Mesothelial cell of epicardium (in vitro differentiated cells): ENCODE measurements at places on chromosomes 7 and 10. TPM values are rescaled to one million over a fixed set of nuclear protein-coding genes. Genes with fewer than 3 reads are reported as not detected.
A peak's percentile ranks its signal among the peaks of the same experiment; 100 is the strongest.

Gene SLC25A13
- 42.3 to 47.4 TPM (median 43.1 TPM) in 3 replicates for total RNA-seq

Gene CPN1
- not detected in 3 replicates for total RNA-seq

Gene CAMK1D
- total RNA-seq: 5.8 to 7.6 TPM (median 6.2 TPM) in 3 replicates

Gene AKR1C4
- not detected in 3 replicates for total RNA-seq

Gene FAM25C
- not detected in 3 replicates for total RNA-seq

Gene DNMBP
- total RNA-seq: 34.7 to 35.8 TPM (median 35.3 TPM) in 3 replicates

Gene LIPK
- total RNA-seq: not detected in 3 replicates

Gene CDK5
- total RNA-seq: 17.0 to 17.5 TPM (median 17.4 TPM) in 3 replicates

Gene SLC13A1
- total RNA-seq: not detected in 3 replicates

Gene C10orf53
- total RNA-seq: not detected in 3 replicates

Gene ALOX5
- 8.6 to 10.6 TPM (median 9.6 TPM) in 3 replicates for total RNA-seq

Gene KCNH2
- 11.2 to 12.3 TPM (median 11.7 TPM) in 3 replicates for total RNA-seq

DNA sequence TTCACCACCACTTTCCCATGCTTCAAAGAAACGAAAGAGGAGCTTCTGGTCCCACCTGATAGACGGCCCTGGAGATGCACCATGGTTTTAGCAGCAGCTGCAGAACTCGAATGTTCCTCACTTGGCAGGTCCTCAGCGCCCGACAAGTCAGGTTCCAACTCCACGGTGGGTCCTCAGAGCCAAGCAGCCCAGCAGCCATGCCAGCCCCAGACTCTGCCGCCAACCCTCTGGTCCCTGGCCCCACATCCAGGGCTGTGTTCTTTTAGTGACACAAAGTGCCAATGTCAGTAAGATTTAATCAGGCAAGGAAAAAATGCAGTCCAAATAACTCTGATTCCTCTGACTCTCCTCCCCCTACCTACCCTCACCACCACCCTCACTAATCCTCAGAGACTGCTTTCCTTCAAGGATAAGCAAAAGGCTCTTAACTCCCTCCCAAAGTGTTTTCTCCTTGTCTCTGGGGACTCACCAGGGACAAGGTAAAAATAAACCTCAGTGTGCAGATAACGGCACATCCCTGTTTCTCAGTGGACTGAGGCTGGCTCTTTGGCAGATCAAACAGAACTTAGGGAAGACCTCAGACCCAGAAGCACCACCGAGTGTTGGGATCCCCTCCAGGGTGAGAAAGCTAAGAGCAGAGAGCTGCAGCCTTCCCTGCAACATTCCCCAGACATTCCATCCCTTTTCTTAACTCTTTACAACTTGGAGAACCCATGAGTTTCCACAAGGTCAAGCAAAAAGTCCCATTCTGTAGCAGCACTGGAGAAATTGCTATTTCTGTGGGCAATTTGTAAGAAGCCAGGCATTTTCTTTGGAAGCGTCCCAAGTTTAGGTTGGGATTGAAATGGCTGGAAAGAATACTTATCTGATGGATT is 358.9 kb downstream of the FRMD4A start:
- peaks cover 44% of the 10 kb centered on the region for H3K4me1 ChIP-seq
- H3K4me3 ChIP-seq: peak overlapping the region; percentile 53
- no peak overlapping the region for H3K27ac ChIP-seq
- DNase-seq: no peak
- no peaks in the 10 kb centered on the region for H3K36me3 ChIP-seq

DNA sequence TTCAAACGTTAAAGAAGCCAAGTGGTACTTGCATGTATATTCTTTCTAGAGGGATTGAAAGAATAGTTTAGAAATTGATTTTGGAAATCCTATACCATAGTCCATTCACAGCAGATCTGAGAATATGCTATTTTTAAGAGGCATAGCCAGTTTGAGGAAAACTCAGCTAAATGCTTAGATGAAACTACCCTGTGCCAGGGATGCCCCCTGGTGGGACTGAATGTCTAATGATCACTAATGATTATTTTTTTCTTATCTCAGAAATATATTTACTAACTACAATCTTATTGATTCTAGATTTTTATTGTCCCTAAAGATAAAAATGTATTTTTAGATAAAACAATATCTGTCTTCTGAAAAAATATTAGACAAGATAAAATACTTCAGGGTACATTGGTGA is 844.9 kb upstream of the PHF14 start:
- H3K27me3 ChIP-seq: no peaks in the 10 kb centered on the region
- no peak overlapping the region for H3K27ac ChIP-seq
- H3K4me1 ChIP-seq: no peaks in the 10 kb centered on the region
- no peaks in the 10 kb centered on the region for H3K36me3 ChIP-seq
- H3K4me3 ChIP-seq: no peak overlapping the region
- no peak for DNase-seq

DNA sequence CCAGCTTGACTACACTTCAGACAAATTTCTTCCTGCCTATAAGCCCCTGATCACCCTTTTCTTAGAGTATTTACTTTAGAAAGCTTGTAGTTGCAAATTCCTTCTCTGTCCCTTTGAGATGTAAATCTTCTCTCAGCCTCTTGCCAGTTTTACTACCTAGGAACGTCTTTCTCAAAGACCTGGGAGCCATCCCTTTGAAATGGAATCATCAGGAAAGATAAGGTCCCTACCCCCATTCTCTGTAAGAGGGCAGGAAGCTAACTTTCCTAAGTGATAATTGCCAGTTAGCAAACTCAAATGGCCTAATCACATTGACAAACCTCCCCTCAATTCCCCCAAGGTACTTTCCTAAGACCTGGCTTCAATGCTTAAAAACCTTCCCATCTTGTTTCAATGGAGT is 304.5 kb downstream of the MDFIC start:
- peaks cover 41% of the 10 kb centered on the region for H3K4me1 ChIP-seq
- no peak overlapping the region for H3K4me3 ChIP-seq
- H3K27ac ChIP-seq: peak overlapping the region; percentile 27
- H3K36me3 ChIP-seq: no peaks in the 10 kb centered on the region
- DNase-seq: no peak

DNA sequence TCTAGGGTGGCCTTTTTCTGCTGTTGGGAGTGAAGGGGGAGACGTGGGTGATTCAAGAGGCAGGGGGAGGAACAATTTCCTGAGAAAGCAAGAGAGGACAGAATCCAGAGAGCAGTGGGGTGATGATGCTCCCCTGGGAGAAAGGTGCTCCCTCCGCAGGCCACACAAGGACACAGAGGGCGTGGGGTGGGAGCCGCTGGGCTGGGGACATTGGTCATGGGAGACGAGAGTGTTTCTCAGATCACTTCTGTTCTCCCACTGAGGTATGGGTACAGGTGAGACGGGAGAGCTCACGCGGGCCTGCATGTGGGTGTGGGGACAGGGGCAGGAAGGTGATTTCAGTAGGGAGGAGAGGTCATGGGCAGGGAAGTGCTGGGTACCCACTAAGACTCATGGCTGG is 259.5 kb upstream of the CTBP2 start:
- no peak overlapping the region for H3K27ac ChIP-seq
- peaks cover 54% of the 10 kb centered on the region for H3K27me3 ChIP-seq
- no peak overlapping the region for H3K4me3 ChIP-seq
- DNase-seq: no peak
- no peaks in the 10 kb centered on the region for H3K4me1 ChIP-seq

- no peaks in the 10 kb centered on the region for H3K36me3 ChIP-seq
- no peak for DNase-seq
- H3K27ac ChIP-seq: no peak overlapping the region
Measured at GRCh38 chr7:50331564-50332208, 27.2 kb downstream of the IKZF1 start.

- DNase-seq: no peak
- H3K36me3 ChIP-seq: no peaks in the 10 kb centered on the region
- H3K4me1 ChIP-seq: no peaks in the 10 kb centered on the region
- no peak overlapping the region for H3K4me3 ChIP-seq
Measured at GRCh38 chr7:77455321-77455720, 39.2 kb upstream of the GSAP start.

GRCh38 chr7:76037310-76037709 is 10.5 kb downstream of the STYXL1 start:
- H3K27ac ChIP-seq: no peak overlapping the region
- peaks cover 2% of the 10 kb centered on the region for H3K36me3 ChIP-seq
- no peak overlapping the region for H3K4me3 ChIP-seq
- no peaks in the 10 kb centered on the region for H3K4me1 ChIP-seq
- DNase-seq: no peak
- H3K27me3 ChIP-seq: no peaks in the 10 kb centered on the region

DNA sequence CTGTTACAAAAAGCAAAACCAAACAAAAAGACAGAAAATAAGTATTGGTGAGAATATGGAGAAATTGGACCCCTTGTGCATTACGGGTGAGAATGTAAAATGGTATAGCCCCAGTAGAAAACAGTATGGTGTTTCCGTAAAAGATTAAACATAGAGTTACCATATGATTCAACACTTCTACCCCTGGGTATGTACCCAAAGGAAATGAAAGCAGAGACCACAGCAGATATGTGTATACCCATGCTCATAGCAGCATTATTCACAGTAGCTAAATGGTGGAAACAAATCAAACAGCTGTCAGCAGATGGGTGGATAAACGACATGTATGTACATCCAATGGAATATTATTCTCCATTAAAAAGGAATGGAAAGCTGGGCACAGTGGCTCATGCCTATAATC is 42.4 kb downstream of the STARD3NL start:
- no peak overlapping the region for H3K4me3 ChIP-seq
- no peak overlapping the region for H3K27ac ChIP-seq
- DNase-seq: no peak
- peaks cover 37% of the 10 kb centered on the region for H3K36me3 ChIP-seq

DNA sequence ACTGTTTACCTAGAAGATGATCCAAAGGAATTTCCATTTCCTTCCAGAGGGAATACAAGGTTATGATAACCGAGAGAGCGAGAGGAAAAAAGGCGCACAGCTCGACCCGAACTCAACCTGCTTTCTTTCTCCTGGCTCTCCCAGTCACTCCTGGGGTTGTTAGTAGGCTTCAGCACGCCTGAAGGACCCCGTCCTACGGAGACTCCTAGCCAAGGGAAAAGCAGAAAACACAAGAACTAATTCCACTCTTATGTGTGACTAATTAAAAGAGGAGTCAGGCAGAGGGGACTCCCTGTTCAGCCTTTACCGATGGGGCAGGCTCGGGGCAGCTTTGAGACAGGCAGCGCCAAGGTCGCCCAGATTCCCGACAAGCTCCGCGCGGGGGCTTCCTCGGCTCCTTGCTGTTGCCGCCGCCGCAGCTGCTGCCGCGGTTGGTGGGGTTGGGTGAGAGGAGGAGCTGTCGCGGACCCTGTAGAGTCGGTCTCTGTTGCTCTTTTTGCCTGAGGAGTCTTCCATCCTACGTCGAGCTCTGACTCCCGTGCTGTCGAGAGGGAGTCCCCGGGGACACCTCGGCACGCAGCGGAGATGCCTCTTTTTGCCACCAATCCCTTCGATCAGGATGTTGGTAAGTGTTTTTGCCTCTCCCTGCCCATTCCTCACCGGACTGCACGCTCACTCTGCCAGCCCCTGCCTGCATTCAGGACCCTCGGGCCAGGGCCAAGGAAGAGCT is at the start of gene STAM:
STAM (plus strand) TSS at position 397 of the 730 bp plus-strand sequence; CDS start at position 586, 189 bp downstream.
- H3K27ac ChIP-seq: peak within 1 kb of the TSS; percentile 100
- H3K4me3 ChIP-seq: peak within 1 kb of the TSS; percentile 90
- H3K36me3 ChIP-seq: no peaks in the 10 kb centered on the region
- peak; percentile 91 for DNase-seq
- H3K4me1 ChIP-seq: peaks cover 30% of the 10 kb centered on the region

- peaks cover 12% of the 10 kb centered on the region for H3K4me1 ChIP-seq
- no peaks in the 10 kb centered on the region for H3K36me3 ChIP-seq
- no peaks in the 10 kb centered on the region for H3K27me3 ChIP-seq
- H3K4me3 ChIP-seq: no peak overlapping the region
- DNase-seq: no peak
Measured at GRCh38 chr10:60948851-60949250, 4.9 kb upstream of the RHOBTB1 start.

- no peak for DNase-seq
- no peaks in the 10 kb centered on the region for H3K27me3 ChIP-seq
- peaks cover 20% of the 10 kb centered on the region for H3K4me1 ChIP-seq
- H3K36me3 ChIP-seq: no peaks in the 10 kb centered on the region
- H3K27ac ChIP-seq: peak overlapping the region; percentile 57
Measured at GRCh38 chr10:17077346-17077781, 52.2 kb downstream of the CUBN start.
